Lower leg skin (tissue), 4 donors: ENCODE measurements at places on chromosomes 6 and 20.
A peak's percentile ranks its signal among the peaks of the same experiment; 100 is the strongest.

DNA sequence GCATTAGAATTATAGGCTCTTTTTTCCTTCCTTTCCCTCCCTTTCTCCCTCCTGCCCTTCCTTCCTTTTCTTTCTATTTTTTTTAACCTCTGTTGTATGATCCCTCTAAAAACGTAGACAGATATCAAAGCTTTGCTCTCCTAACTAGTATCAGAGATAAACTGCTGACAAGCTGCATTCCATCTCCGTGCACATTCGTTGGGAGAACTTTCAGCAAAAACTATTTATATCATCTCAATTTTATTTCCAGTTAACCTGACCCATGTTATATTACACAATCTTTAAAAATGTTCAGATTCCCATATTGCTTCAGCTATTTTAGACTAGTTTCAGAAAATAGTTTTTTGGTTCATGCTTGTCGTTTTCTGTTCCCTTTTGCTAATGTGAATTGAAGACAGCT is 47.3 kb downstream of the RNF217 start:
- DNase-seq, result no peak

GRCh38 chr6:99341862-99342455 is 7.5 kb downstream of the FAXC start:
- no peak for DNase-seq

- no peak for DNase-seq
Measured at GRCh38 chr6:110643175-110643574, 166.8 kb upstream of the SLC22A16 start.

DNA sequence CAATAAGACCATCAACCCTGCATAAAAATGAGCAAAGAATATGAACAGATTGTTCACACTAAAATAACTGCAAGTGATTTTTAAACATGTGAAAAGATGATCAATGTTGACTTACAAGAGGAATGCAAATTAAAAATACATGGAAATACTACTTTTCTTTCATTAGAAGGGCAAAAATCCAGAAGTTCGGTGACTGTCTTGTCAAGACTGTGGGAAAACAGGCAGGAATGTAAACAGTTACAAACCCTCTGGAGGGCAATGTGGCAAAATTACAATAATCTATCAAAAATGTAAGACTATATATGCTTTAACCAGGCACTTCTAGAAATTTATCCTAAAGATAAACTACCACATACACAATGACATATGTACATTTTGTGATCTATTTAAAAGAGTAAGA is 86.7 kb downstream of the TNFAIP3 start:
- no peak for DNase-seq

DNA sequence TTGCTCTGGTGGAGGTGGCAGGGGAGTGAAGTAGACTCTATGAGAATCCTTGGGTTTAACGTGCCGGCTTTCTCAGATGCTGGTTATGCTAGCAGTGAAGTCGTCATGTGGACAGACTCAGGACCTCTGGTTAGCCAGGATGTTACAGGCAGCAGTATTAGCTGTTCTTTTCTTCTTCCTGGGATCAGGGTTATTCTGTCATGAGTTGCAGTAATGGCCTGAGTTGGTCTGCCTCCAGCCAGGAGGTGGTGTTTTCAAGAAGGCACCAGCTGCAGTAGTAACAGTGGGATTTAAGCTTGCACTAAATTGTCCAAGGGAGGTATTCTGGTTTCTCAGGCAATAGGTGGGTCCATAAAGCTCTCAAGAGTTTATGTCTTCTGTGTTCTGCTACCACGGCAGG is 56.7 kb downstream of the HDDC2 start:
- DNase-seq, result no peak

- DNase-seq, result no peak
Measured at GRCh38 chr6:37559050-37559449, 59.4 kb upstream of the CCDC167 start.

GRCh38 chr6:61887423-61887822 is 398.6 kb downstream of the KHDRBS2 start:
- DNase-seq, result no peak

GRCh38 chr20:49612127-49612738 is 44.3 kb upstream of the PTGIS start:
- DNase-seq, result no peak

DNA sequence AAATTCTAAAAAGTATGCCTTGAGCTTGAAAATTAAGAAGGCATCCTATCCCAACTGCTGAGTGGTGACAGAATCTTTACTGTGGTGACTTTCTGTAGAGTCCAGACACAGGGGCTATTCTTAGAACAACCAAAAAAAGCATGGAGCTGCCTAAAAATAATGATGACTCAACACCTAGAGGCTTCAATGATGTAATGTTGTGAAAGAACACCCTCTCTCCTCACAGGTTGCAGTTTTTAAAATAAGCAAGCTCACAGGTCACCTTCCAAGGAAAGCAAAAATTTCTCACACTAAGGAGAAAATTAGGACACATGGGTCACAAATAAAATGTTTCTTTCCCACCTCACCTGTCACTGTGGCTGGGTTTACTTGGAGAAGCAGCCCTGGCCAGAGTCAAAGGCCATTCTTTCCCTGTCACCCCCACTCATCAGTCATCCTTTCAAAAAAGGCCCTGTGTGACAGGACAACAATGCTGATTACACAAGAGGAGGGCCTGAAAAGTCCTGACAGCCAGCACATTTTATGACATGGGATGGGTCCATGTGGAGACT is 53.5 kb downstream of the RCAN2 start:
- DNase-seq, result no peak

DNA sequence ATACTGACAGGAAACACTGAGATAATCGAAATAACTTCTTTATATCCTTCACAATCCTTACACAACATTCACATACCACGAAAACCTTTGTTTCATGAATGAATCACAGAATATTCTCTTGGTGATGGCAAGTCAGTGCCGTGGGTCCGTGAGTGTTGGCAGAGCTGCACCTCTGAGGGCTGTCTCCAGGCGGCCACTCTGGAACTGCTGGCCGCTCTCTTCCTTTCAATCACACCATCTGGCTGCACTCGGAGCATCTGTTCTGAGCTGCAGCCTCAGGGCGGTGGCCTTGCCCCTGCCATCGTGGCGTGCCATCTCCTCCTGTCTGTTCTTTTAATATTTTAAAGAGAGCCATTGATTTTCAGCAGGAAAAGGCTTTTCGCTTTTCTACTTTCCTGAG is 129.4 kb upstream of the AFDN start:
- no peak for DNase-seq

DNA sequence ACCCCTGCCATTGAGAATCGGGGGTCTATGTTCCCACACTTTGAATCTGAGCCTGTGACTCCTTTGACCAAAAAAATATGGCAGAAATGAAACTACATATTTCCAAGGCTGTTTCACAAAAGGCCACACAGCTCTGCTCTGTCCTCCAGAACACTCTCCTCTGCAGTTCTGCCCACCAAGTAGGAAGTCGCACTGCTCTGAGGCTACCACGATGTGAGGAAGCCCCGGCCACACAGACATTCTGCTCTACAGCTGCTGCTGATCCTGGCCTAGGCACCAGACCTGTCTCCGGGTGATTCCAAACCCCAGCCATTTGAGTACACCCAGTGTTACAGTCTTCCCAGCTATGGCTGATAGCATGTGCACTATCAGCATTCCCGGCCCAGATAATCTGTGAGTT is 85.1 kb downstream of the LYRM4 start:
- DNase-seq, result no peak

- no peak for DNase-seq
Measured at GRCh38 chr6:30323806-30324205, 2.9 kb upstream of the TRIM39 start.

DNA sequence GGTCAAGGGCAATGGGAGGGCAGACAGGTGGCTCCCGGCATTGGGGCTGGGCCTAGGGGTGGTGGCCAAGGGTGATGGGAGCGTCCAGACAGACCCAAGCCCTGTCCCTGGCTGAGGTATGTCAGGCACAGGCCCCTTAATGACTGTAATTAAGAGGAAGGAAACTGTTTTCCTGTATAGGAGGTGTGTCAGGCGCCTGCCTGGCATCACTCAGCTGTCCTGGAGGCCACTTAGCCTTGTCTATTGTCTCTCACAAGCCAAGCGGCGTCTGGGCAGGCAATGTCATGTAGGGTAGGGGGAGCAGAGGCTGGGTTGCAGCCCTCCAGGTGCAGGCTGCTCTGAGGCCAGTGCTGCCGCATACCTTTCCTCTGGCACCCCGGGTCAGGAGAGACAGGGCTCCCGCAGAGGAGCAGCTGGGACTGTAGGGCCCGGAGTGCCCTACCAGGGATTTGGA is 3.9 kb upstream of the FAM83C start:
- DNase-seq, result no peak

DNA sequence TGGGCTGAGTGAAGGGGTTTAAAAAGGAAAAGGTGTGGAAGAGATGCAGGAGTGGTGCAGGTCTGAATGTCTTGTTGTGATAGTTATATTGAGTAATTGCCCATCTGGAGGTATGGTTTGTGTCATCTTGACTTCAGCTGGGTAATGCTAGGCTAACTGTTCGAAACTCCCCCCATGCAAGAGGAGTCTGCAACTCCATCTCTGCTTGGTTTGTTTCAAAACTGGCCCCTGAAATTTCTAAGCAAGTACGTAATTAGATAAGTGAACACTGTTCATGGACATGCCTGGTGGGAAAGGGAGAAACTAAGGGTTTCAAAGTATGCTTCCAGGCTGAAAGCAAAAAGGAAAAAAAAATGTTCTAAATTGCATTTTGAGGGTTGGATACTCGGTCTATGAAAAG is 17.1 kb downstream of the TTK start:
- DNase-seq, result no peak

GRCh38 chr6:63533026-63533425 is 39.3 kb upstream of the LOC128125822 start:
- DNase-seq, result no peak

GRCh38 chr6:47381036-47381435 is 71.3 kb upstream of the TNFRSF21 start:
- no peak for DNase-seq

GRCh38 chr6:13712599-13712898 is 914 bp upstream of the RANBP9 start:
- peak; percentile 56 for DNase-seq

GRCh38 chr6:73263570-73263909 is 544 bp upstream of the KHDC1 start:
- DNase-seq, result no peak

GRCh38 chr6:157218371-157219198 is 104.7 kb downstream of the TMEM242 start:
- peak; percentile 81 for DNase-seq

- DNase-seq, result no peak
Measured at GRCh38 chr6:98827295-98828159, 6.8 kb upstream of the POU3F2 start.

DNA sequence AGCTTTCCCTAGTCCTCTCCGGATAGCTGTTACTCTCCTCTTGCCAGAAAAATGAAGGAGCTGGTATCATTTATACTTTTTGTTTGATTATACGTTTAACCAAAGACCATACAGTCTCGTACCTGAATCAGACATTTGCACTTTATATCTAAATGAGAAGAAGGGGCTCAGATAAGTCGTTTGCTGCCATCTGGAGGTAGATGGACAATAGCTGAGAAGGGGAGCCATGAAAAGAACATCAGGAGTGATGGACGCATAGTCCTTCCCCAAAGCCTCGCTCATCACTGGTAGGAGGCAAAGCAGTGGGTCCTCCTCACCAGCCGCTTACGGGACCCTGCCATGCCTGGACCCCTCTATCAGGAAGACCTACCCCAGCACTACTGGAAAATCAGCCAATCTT is 45.4 kb downstream of the RPF2 start:
- DNase-seq, result no peak

DNA sequence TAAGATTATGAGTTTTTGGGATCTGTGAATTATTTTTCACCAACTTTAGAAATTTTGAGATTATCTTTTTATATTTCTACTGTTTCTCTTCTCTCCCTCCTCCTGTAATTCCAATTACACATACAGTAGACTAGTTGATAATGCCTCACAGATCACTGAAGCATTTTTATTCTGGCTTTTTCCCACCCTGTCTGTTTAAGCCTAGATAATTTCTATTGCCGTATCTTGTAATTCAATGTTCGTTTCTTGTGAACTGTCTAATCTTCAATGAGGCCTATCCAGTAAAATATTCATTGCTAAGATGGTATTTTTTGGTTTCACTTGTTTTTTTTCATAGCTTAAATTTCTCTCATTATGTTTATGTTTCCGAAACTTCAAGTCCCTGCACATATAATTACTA is 12.0 kb downstream of the MDN1 start:
- no peak for DNase-seq

DNA sequence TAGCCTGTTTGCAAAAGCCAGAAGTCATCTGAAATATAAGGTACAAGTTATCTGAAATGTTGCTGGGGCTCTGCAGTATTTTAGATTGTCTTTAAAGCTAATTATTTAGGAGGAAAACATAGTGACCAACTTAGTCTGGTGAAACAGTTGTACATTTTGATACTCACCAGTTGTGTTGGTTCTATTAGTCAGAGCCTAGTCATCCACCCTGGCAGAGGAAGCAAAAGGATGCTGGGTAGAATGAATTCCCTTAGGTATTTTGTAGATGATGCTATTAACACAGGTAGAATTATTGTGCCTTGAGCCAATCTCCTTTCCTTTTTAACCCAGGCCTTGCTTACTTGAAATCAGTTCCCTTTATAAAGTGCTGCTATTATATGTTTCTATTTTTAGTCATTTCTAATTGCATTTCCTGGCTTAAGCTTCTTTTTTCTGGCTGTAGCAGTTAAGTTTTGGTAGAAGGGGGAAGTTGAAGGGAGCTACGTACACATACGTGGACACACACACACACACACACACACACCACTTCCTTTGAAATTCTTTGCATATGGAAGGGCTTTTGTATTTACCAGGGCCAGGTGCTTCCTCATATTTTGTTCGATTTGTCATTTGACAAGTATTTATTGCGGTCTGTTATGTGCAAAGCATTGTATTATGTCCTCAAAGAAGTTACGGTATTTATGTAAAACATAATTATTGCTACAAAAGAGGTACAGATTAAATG is 82.4 kb downstream of the RTN4IP1 start:
- no peak for DNase-seq

DNA sequence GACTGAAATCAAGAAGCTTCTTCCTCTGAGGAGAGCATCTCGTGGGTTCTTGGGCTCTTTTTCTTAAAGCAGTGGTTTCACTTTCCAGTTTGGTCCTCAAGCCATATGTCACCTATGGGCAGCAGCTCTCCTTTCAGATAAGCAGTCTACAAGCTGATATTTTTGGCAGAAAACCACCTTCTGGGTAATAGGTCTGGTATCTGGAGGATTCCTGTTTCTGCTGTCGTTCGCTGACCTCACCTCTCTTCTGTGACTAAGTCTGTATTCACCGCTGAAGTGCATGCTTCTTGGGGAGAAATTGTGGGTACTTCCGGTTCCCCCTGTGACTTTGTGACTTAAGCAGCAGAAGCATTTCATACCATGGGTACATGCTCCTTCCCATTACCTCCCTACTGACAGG is 193.6 kb downstream of the EDN1 start:
- no peak for DNase-seq

- no peak for DNase-seq
Measured at GRCh38 chr6:112311950-112312547, 35.1 kb upstream of the RFPL4B start.

- no peak for DNase-seq
Measured at GRCh38 chr6:38907264-38907663, 141.3 kb upstream of the GLP1R start.

- DNase-seq, result no peak
Measured at GRCh38 chr6:82086944-82087343, 160.6 kb downstream of the IBTK start.
